ENCODE measurements at places on chromosomes 11 and 22.

- DNase-seq = no peak
These were observed 52.0 kb downstream of the CBL start for GRCh38 chr11:119258180-119258579.

DNA sequence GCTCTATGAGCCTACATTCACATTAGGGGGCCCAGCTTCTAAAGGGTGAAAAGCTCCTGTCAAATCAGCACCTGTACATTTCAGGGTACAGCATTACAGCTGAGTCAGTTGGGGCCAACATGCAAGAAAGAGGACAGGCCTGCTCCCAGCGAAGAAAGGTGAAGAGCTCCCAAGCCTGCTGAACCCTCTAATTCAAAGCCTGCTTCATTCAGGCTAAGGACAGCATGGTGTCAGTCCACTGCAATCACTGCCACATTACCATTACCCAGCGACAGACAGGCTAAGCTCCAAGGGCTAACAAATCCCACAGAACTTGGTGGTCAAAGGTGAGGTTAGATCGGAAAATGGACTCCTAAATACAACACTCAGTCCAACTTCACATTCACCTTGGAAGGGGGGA is 65.4 kb upstream of the CHRM4 start:
- DNase-seq = no peak

DNA sequence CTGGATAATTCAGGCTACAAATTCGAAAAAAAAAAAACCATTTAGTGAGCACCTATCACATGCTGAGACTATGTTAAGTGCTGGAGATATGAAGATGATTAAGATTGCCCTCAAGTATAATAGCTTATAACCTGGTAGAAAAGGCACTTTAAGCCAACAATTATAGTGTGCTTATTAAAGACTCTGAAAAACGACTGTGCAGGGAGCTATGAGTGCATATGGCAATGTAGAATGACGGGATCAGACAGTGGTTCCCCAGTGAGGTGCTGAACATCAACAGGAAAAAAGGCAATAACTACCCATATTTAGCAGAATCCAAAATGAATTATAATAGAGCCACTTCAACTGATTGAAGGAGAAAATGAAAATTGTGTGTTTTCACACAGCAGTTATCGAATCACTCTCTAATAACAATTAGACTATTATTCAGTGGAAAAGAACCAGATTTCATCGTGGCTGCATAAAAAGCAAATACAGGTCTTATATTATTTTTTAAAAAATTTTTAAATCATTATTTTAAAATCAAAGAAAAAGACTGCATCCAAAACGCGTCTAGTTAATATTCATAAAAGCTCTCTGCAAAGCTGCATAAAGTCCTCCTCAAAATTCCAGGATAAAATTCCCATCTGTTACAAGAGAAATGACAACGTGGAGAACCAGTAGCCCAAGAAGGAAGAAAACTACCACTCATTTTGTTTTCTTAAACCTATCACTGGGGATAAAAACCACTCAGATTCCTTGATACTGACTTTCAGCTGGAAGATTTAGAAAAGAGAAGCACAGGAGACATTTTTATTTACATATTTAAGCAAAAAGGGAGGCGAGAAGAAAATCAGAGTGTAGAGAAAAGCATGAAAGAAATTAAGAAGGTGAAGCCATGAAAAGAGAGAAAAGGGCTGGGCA is 1.1 kb downstream of the MTMR2 start:
- no peak for DNase-seq

GRCh38 chr11:74777877-74778276 is 29.2 kb downstream of the RNF169 start:
- no peak for DNase-seq

GRCh38 chr22:36282328-36282831 is 29.4 kb downstream of the APOL1 start:
- no peak for DNase-seq

GRCh38 chr22:45889539-45890350 is 87.2 kb downstream of the WNT7B start:
- no peak for DNase-seq

DNA sequence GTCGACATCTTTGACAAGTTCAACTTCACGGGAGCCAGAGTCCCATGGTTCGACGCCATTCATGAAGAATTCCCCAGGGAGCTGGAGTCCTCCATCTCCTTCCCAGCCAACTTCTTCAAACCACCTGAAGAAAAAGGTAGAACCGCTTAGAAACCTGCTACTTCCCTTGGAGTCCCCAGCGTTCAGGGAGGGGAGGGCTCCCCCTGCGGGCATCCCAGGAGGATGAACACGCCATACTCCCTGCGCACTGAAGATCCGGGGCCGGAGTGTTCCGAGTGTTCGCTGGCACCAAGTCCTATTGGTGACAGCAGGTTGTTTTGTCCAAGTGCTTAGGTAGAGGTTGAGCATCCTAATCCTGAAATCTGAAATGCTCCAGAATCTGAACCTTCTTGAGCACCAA is 51.7 kb upstream of the PRODH start:
- no peak for DNase-seq

DNA sequence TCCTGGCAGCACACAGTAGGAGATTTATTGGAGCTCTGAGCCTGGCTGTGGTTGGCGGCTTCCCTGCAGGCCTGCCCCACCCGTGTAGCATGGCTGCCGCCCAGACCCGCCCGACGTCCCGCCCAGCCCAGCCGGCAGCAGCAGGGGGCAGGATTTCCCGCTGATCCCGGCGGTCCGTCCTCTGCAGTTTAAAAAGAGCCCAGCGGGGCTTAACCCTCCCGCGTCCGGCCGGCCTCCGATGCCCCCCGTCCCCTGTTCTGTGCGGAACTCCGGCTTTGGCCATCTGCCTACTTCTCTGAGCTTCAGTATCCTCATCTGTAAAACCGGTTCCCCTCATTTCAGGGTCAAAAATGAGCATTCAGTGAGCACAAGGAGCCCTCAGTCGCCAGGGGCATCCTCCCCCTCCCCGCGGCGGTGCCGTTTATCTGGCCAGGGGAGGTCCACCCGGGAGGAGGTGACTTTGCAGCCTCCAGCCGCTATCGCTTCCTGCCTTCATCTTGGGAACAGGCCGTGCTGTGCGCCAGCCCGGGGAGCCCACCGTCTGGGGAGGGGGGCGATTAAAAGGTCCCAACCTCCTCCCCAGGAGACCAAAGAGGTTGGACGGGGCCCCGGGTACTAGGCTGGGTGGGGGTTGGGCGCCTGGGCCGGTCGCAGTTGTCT is at the start of gene GAS2L1:
Gene GAS2L1 (plus strand): TSS at position 476 of the 660 bp plus-strand sequence. CDS start 1,456 bp downstream, outside the sequence.
- no peak for DNase-seq

DNA sequence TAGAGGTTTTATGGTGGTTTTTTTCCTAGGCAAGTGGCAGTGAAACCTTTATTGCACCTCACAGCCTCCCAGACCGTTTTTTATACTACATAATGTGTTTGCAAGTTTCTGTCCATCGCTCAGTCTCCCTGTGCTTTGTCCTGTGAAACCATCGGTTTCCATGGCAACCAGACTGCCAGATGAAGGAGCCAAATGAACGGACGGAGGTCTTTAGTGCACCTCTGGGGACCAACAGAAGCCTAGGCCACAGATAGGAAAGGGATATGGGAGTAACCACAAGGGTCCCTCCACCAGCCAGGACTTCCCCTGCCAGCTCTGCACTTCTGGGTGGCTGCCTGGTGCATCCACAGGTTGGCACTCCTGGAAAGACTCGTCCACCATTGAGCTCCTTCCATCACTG is 165.0 kb downstream of the CHST1 start:
- no peak for DNase-seq

GRCh38 chr11:88508418-88508758 is 170.9 kb upstream of the CTSC start:
- DNase-seq = no peak

- DNase-seq = no peak
These were observed 5.6 kb downstream of the AP1B1 start for GRCh38 chr22:29382580-29383302.

GRCh38 chr22:24926849-24927579 is 19.5 kb downstream of the LHFPL7 start:
- no peak for DNase-seq

DNA sequence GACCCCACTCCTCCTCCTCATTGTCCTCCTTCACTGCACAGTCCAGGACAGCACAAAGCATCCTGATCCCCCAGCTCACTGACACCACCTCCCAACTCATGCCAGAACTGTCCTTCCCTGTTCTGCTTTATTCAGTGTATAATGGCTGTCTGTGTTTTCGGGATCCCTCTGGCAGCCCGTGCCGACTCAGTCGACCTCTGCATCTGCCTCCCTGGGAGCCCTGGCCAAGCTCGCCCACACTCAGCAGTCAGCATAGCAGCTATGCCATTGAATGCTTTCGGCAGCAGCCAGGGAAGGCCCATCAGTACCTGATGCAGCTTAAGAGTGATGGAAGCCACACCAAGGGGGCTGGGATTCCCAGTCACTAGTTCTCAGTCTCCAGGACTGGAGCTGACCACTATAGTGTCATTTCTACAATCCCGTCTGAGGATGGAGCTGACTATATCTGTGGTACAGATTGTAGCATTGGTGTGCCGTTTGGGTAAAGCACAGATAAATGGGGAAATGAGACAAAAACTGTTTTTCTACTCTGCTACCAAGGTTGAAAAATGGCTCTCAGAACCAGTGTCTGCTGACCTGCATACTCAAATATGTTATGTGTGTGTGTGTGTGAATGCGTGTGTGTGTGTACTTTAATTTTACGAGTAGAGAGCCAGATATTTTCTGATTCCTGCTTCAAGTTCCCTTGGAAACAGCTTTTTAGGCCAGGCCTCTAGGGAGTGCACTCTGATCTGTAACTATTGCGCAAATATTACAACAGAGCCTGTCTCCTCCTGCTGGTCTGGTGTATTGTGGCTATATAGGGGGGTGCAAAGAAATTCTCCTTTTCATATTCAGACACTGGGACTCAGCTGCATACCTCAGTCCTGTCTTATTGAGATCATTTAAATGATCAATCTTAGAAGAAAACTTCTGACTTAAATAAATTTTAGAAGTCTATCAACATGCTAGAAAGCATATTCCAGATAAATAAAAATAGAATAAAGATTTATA is 78.8 kb upstream of the TOP3B start:
- no peak for DNase-seq

DNA sequence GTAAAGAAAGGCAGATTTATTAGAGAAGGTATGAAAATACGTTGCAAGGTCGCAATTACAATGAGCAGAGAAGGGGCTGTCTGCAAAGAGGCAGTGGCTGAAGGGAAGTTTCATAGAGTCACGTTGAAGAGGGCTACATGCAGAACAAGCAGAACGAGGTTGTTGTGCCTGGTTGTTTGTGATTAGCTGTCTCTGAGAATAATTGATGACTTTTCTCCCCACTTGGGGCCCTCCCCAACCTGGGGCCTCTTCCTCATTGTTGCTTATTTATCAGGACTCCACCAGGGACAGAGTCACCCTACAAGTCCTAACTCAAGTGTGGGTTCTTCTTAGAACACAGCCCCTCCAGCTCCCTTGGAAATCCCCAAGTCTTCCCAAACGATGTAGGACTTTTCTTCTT is 29.1 kb downstream of the CSF2RB start:
- no peak for DNase-seq

- no peak for DNase-seq
These were observed 34.2 kb downstream of the TBC1D22A start for GRCh38 chr22:46796566-46797195.

GRCh38 chr11:73189723-73190556 is 28.1 kb upstream of the P2RY2 start:
- no peak for DNase-seq

GRCh38 chr11:27477831-27478230 is 5.2 kb upstream of the LGR4 start:
- DNase-seq = no peak

DNA sequence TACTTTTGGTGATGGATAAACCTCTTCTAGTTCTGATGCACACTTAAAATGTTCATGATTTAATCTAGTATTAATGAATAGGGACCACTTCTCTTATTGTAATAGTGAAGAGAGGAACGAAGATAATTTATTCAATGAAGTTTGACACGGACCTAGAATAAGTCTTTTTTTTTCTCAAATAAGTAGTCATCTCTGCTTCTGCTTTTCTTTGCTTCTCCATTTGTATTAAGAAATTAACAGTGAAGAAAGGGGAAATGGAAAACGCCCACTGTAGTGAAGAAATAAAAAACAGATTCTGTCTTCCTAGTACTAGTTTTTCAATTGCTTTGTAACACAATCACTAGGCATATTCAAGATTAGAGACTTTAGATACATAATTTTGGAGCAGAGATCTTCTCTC is 73.0 kb downstream of the CD44 start:
- DNase-seq = no peak

DNA sequence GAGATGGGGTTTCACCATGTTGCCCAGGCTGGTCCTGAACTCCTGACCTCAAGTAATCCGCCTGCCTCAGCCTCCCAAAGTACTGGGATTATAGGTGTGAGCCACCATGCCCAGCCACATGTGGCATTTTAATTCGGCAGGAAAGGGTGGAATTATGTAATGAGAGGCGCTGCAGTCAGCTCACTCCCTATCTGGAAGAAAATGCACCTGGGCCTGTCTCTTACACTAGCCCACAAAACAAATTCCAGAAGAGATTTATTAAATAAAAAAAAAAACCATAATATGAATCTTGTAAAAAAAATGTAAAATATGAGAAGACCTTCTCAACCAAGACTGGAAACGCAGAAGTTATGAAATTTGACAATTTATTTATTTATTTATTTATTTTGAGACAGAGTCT is 8.2 kb upstream of the KAT5 start:
- DNase-seq = no peak

GRCh38 chr11:44978961-44979331 is 28.3 kb upstream of the TP53I11 start:
- no peak for DNase-seq

DNA sequence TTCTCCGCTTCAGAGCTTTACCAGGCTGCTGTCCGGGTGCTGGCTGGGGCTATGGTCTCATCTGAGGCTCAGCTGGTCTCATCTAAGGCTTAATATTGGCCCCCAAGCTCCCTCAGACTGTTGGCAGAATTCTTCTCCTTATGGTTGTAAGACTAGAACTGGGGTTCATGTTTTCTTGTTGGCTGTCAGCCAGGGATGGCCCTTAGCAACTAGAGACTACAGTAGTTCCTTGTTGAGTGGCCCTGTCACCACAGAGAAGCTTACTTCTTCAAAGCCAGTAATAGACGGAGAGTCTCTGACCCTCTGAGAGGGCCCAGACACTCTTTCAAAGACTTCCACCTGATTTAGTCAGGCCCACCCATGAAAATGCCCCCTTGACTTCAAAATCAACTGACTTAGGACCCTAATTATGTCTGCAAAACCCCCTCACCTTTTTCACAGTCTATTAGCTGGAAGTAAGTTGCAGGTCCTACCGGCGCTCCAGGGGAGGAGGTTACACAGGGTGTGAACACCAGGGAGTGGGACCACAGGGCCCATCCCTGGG is 24.2 kb upstream of the TREH start:
- DNase-seq = no peak

DNA sequence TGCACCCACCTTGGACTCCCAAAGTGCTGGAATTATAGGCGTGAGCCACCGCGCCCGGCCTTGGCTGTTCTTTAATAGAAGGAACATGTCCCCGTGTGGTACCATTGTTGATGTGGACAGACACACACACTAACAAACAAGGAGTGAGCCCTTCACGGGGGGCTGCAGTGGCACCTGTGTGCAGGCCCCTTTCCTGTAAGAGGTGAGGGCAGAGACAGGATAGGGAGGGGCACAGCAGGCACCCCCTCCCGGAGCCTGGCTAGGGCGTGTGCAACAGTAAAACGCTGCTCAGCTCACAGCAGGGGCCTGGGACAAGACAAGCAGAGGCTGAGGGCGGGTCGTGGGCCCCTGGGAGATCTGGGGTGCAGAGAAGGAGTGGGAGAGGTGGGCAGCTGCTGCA is 37.8 kb downstream of the GRIK4 start:
- no peak for DNase-seq
